NCI-H1417 (cell line): ENCODE measurements at places on chromosomes 16 and 17.

DNA sequence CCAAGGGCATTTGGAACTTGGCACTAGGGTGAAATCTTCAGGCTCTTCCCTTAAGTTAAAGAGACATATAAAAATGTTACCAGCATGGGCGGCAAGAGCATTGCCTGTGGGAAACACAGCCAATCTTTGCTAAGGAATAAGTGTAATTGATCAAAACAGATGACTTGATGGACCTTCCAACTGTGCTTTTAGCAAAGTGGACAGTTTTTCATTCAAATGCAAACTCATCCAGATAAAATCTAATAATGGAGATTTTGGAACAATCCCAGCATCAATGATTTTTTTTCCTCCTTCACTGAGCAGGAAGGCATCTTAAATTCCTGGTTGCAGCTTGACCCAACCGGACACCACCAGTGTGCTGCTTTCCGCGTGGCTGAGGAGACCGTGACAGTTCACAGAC lies 42.9 kb upstream of the BHLHA9 start:
- DNase-seq: no peak

DNA sequence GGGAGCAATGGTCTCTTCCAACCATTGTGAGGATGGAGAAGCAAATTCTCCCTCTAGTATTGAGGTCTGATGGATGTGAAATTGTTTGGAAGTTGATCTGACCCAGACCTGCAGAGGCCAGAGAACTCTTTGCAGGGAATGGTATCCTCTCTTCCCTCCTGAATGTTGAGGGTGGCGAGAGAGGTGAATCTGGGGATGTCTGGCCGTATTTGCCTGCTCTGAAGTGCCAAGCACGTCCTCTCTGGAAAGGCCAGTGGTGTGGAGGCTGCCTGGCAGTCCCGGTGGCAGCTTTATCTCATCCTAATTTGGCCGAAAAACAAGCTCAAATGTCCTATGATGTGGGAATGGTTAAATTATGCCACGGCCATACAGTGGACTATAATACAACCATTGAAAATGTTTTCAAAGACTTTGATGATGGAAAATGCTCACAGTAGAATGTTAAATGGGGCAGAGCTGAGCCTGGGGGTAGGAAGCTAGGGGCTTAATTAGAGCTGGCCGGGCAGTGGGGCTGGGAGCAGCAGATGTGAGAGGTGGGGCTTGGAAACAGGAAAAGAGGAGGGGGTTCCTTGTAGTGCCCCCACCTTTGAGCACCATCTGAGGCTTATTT lies 30.8 kb downstream of the WSCD1 start:
- DNase-seq: no peak

- DNase-seq: no peak
Observed at GRCh38 chr17:2980904-2981246, 82.5 kb downstream of the OR1D5 start.

- DNase-seq: no peak
Observed at GRCh38 chr17:13484020-13484419, 117.7 kb downstream of the HS3ST3A1 start.

DNA sequence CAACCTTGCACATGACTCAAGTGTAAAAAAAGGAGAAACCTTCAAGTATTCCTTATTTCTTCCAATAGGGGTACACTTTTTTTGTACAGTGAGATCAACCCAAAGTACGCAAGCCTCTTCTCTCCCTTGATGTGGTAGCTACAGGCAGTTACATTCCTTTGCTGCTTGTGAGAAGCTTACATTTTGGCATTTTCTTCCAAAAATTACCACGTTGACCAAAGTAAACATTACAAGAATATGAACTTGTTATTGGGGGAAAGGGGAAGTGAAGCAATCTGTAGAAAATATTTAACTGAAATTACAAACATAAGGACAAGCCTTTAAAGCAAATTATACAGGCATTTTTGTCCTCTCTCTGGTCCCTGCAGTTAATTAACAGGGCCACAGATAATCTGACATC lies 97.0 kb upstream of the TOB1 start:
- DNase-seq: no peak

DNA sequence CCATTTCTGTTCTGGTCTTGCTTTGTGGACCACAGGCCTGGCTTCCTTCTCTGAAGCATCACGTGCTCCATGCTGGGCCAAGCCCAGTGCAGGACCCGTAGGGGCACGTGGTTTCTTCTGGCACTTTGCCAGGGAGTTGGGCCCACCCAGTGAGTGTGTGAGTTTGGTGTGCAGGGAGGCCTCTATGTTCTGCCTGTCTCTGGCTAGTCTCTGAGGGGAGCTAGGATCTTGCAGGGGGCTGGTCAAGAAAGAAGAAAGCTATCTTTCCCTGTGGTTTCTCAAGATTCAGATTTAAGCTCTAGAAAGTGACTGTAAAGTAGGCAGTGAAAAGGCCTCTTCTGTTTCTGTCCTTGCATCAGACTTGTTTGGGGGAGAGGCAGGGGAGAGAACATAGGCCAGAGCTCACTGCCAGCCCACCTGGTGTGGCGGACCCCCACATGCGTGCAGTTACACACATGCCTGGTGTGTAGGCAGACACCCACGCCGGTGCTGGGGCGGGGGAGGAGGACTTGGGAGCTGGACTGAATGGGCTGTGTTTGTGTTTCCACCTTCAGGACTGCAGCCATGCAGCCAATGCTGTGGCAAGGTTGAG lies 11.8 kb downstream of the LASP1 start:
- DNase-seq: no peak

- no peak for DNase-seq
Observed at GRCh38 chr17:81934850-81935708, 2.0 kb downstream of the PYCR1 start.

DNA sequence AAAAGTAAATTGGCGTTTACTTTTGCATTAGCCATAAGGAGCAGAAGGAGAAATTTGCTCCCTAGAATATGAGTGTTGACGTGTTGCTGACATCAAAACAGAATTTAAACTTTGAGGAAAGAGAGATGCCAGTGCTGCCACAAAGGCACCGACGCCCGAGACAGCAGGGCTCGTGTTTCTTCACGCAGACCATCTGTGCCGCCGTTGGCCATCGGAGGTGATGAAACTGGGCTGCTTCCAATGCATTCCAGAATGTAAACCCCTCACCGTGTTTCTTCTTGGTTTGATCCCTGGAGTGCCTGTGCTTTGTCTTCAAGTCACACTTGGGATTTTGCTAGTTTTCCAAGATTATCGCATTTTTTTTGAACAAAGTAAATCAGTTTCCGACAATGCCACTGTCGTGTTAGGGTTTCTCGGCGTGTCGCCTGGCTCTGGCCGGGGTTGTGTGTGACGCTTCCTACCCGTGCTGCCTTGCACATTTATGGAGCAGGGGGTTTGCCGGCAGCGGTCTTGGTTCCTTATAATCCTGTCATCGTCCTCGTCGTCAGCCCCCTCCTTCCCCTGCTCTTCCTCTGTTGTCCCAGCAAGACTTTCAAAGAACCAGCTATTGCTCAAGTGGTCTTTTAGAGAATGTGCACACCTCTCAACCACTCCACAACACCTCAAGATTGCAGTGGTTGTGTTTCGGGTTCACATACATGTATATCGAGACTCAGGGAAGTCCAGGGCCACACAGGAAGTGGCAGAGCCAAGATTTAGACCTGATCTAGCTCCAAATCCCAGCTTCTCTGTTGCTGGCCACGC lies 103.9 kb downstream of the METRNL start:
- DNase-seq: no peak

DNA sequence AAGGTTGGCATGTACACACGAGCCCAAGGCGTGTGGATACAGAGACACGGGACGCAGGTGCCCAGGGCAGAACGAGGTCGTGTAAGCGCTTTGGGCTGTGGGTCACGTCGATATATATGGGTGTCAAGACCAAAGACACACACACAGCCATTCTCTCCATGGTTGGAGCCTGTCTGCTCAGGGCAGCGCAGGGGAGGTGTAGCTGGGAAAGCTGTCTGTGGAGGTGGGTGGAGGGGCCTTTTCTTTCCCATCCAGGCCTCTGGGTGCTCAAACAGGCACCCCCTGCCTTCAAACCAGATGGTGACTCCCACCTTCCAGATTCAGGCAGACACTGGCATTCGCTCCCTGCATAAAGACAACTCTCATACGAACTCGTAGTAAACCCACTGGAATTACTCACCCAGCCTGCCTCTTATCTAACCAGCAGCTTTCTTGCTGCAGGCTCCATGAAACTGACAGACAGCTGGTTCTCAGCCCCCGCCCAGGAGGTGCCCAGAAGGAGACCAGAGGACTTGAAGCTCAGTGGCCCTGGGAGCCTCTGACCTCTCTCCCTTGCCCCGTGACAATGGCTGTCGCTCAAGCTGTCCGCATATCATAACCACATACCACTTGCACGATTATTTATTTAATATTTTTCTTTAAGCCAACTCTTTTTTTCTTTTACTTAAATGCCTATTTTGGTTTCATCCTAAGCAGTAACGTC lies 237.1 kb downstream of the KATNIP start:
- no peak for DNase-seq

DNA sequence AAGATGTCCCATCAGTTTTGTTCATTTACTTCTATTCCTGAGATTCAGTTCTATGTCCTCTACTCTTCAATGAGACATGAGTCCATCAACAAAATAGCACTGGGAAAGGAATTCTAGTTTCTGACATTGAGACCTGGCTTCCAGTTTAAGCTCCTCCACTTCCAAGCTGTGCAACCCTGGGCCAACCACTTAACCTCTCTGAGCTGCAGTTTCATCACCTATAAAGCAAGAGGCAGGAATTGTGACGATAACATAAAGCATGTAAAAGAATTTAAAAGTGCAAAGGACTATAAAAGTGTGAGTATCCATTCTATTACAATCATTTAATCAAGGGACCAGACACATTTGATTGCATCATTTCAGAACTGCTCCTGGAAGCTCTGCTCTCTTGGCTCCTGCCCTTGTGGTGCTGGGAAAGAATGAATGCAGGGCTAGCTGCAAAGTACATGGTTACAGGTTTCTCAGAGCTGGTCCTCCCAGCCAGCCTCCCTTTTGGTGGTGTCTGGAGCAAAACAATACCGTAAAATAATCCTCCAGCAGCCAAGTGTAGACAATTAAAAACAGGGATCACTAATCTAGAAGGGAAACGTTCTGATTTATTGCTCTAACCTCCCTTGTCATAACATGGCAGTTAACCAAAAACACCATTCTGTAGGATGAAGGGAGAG lies 113.9 kb downstream of the VPS53 start:
- no peak for DNase-seq

GRCh38 chr16:56269281-56269680 lies 78.0 kb downstream of the GNAO1 start:
- DNase-seq: no peak

DNA sequence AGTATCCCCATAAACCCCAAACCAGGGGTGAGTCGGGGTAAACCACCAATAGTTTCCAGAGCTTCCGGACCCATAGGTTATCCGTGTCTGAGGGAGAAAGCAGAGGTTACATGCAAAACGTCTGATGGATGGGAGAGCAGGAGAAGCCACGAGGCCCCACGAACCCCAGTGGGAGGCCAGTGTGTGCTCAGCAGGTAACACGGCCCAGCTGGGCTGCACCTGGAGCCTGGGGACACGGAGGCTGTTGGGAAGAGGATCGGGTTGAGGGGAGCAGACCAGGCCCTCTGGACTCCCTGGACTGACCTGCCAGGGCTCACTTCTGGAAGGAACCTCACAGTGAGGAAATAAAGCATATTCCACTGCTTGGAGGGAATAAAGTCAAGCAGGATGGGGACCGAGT lies 78.1 kb downstream of the SEC14L1 start:
- no peak for DNase-seq

- DNase-seq: peak; percentile 68
Observed at GRCh38 chr17:71423871-71424546, 696.8 kb upstream of the SOX9 start.

DNA sequence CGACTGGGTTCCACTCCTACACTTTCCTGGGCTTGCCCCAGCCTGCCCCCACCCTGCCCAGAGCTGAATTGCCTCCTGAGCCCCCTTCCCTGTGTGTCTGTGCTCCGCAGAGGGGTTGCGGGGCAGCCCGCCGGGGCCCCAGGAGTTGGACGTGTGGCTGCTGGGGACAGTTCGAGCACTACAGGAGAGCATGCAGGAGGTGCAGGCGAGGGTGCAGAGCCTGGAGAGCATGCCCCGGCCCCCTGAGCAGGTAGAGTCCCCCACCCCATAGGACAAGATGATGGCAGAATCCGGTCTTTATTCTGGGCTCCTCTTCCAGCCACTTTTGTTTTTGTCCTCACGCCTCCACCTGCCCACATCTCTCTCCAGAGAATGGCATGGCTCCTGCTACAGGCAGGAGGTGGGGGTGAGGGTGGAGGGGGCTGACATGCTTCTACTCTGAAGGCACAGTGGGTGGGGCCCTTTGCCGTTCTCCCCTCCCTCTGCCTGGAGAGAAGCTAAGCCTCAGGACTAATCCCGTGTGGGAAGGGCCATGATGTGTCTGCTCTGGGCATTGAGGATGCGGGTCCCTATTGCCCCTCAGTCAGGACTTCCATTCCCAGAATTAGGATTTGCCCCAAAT lies 3.5 kb downstream of the ACBD4 start:
- DNase-seq: no peak

DNA sequence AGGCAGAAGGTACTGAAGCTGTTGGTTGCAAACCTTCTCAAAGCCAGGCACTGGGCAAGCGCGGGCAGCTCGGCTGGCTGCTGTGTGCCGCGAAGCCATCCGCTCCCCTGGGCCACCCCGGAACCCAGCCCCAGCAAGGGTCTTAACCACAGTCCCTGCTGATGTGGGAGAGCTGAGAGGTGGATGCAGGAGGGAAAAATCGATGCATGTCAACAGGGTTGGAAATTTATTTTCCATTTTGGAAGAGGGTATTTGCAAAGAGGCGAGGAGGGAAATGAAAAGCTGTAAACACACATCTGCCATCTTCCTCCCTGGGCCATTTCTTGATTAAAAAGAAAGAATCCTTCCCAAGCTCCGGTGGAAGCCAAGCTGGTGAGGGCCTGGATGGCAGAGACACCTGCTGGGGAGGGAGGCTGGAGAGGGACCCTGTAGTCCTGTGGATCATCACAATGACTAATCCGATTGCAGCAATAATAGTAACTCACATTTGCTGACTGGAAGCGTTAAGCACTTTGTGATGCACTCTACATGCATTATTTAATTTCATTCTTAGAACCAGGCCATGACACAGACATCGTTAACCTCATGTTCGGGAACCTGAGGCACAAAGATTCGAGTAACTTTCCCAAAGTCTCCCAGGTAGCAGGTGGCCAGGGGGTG lies 13.9 kb upstream of the TBX2 start:
- DNase-seq: no peak

GRCh38 chr17:62343764-62344270 lies 36.5 kb upstream of the EFCAB3 start:
- DNase-seq: no peak

GRCh38 chr16:57949595-57950238 lies 21.2 kb downstream of the CNGB1 start:
- no peak for DNase-seq

- DNase-seq: peak; percentile 66
Observed at GRCh38 chr17:71024172-71024571, 854.8 kb downstream of the KCNJ2 start.
